ENCODE measurements at places on chromosomes 2 and 18.

DNA sequence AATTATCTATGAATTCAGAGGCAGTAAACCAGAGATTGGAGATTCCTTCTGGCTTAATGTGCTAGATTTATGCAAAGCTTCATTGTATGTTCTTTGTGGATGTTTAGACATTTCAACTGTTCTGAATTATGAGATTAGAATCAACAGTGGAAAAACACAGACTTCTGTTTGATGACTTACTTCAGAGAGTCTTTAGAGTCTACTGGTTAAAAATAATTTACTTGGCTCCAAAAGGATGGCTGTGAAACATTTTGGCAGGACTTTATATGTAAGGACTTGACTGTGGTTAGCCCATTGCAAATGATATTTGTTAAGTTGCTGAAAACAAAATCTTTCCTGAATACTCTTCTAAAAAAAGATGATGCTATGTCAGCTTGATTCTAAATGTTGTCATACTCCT is 25.5 kb upstream of the LRRC30 start:
- DNase-seq: no peak

DNA sequence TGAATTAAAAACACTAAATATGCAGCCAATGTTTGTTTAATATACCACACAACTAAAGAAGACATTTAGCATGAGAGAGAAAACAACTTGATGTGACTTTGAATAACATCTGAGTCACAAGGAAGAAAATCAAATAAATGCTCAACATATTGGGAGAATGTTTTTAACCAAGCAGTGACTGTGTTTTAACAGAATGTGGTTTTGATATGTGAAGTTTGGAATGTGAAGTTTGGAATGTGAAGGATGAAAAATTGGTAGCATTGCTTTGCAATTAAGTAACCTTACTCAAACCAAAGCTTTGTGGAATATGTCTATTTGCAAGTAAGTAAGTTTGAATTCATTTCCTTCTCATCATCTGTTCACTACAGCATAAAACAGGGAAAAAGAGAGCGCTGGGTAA is 128.2 kb upstream of the DNAJC10 start:
- no peak for DNase-seq

DNA sequence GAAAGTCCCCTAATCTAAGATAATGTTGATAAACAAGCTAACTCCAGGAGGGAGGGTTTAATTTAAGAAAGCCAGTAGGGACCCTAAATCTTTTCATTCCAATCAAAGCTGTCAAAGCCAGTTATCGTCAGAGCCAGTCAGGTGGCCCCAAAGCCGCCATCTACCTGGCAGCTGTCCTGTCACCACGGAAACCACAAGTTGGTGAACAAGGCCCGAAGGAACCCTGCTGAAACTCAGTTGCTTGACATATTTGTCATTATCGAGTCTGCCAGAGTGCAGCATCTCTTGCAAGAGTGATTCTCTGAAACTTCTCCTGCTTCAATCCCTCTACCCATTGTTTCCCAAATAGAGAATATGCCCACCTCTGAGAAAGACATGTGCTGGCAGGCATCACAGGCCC is 30.8 kb upstream of the POLE4 start:
- no peak for DNase-seq

- DNase-seq: no peak
These were observed 164.2 kb downstream of the ANTXR1 start for GRCh38 chr2:69177063-69177771.

DNA sequence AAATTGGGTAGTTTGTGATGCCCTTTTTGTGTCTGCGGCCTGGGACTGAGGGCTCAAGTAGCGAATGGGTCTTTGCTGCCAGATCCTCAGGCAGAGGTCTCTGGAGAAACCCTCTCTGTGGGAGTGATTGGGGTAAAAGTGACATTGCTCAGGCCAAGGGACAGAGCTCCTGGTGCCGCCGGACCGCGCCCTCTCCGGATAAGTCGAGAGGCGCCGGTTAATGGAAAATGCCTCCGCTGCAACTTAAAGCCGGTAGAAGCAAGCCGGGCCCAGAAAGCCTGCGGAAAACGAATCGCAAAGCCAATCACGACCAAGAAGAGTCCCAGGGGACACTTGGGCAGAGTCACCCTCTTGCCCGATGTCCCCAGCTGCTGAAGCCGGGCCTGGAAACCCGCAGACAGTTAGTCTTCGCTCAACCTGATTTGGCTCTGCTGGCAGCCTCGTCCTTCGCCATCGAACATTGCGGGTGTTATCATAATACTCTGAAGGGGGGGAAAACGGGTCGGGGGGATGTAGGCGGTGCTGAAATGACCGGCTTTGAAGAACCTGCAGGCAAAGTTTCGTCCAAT is 352 bp upstream of the HOXD12 start:
- no peak for DNase-seq

DNA sequence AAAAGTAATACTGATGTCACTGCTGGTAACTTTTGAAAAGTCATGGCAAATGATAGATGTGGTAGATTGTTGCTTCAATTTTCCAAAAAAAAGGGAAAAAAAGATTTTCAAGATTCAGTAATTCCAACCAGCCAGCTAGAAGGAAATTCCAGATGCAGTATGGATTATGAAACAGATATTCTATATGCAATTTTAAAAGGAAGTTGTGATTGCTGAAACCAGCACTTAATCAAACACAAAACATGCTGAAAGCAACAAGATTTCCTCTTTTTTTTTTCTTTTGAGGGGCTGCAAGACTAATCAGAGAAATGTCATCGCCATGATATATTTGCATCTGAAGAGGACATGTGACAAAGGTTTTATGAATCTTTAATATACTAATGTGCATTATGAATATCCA is 5.1 kb upstream of the HNMT start:
- DNase-seq: no peak

DNA sequence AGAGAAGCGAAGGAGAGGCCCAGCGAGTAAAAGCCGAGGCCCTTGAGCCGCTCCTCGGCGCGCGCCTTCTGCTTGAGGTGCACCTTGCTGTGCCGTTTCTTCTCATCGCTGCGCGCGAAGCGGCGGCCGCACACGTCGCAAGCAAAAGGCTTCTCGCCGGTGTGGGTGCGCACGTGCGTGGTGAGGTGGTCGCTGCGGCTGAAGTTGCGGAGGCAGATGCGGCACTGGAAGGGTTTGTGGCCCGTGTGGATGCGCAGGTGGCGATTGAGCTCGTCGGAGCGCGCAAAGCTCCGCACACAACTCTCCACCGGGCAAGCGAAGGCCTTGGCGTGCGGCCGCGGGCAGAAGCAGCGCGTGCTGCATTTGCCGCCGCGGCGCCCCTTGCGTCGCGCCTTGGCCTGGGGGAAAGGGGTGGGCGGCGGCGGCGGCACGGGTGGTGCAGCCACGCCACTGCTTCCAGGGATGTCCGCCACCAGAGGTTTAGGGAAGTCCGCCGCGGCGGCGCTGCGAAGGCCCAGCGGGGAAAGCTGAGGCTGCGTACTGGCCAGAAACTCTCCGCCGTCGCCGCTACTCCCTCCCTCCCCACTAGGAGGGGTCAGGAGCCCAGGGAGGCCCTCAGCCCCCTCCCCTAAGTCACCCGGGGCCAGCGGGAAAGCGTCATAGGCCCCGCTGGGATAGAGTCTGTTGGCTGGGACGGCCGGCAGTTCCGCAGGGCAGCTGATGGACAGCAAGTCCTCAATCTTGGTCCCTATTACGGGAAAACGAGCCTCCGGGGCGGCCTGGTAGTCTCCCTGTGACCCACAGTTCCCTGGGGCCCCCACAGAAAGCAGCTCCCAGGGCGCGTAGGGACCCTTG is 1.7 kb downstream of the EGR4 start:
- DNase-seq: no peak

DNA sequence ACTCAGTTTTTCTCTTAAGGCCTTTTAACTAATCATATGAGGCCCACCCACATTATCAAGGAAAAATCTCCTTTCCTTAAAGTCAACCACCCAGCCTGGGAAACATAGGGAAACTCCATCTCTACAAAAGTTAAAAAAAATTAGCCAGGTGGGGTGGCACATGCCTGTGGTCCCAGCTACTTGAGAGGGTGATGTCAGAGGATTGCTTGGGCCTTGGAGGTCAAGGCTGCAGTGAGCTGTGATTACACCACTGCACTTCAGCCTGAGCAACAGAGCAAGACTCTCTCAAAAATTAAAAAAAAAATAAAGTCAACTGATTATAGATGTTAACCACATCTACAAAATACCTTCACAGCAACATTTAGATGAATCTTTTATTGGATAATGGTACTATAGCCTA is 5.8 kb downstream of the DPYSL5 start:
- DNase-seq: no peak

- DNase-seq: no peak
These were observed 12.9 kb upstream of the GAL3ST2 start for GRCh38 chr2:241763551-241764274.

GRCh38 chr18:35971661-35972196 is 750 bp upstream of the RMP24 start:
- DNase-seq: no peak
